ENCODE measurements at places on chromosomes 4 and X.

DNA sequence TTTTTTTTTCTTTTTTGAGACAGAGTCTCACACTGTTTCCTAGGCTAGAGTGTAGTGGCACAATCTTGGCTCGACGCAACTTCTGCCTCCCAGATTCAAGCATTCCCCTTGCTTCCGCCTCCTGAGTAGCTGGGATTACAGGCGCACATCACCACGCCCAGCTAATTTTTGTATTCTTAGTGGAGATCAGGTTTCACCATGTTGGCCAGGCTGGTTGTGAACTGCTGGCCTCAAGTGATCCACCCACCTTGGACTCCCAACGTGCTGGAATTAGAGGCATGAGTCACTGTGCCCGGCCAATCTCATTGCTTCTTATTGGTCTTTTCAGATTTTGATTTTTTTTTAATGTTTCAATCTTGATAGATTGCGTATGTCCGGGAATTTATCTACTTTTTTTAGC is 124.4 kb downstream of the NBDY start:
- no peak for DNase-seq

DNA sequence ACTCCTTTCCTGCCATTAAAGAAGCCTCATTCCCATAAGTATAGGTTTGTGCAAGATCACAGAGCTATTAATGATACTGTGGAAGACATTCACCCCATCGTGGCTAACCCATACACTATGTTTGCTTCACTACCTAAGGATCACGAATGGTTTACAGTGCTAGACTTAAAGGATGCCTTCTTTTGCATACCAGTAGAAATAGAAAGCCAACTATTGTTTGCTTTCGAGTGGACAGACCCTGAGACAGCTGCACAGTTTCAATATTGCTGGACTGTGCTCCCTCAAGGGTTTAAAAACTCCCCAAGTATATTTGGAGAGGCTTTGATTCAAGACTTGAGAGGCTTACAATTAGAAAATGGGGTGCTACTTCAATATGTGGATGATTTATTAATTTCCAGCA is 16.0 kb upstream of the PAPSS1 start:
- DNase-seq: no peak

- DNase-seq: no peak
Observed at GRCh38 chr4:75908555-75908954, 6.3 kb upstream of the PPEF2 start.

DNA sequence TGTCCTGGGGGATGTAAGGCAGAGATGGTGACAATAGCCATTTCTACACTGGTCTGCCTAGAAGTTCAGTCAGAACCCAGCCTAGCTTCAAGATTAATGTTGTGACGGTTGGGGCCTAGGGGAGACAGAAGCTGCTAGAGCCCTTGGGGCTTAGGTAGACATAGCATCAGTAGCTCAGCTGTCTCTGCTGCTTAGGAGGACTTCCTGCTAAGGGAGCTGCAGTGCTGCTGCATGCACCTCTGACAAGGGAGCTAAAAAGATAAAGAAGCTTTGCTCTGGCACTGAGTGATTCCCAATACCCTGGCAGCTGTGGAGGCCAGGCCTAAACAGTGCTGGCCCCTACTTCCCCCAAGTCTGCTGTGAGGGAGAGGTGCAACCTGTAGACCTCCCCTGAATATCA is 116.0 kb downstream of the CT47B1 start:
- DNase-seq: no peak

- DNase-seq: no peak
Observed at GRCh38 chr4:81635739-81636138, 164.0 kb upstream of the RASGEF1B start.

DNA sequence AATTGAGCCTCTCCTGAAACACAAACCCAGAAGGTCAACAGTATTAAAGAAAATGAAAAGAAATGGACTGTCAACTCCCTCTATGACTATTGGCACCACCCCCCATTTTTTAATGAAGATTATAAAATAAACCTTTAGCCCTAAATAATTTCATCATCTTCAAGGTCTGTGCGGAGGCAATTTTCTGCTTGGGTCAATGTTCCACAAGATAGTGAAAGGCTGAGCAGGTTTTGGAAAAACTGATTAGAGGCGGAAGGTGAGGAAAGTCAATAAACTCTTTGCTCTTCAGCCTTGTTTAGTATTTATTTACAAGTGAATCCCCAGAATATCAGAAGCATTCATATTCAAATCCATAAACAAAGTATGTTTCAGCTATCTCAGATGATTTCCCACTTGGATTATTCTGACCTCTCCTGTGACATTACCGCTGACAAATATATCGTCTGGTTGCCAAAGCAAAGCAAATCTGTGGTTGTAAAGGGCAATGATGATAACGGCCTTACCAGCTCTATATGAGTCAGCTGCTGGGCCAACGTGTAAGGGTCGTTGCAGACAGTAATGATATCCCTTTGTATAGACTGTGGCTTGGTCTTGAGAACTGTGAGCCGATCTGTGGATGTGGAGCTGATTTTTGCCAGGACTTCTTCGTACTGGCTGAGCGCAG is 24.0 kb downstream of the RASGEF1B start:
- DNase-seq: no peak

- DNase-seq: no peak
Observed at GRCh38 chr4:147891476-147892115, 159.7 kb downstream of the ARHGAP10 start.

DNA sequence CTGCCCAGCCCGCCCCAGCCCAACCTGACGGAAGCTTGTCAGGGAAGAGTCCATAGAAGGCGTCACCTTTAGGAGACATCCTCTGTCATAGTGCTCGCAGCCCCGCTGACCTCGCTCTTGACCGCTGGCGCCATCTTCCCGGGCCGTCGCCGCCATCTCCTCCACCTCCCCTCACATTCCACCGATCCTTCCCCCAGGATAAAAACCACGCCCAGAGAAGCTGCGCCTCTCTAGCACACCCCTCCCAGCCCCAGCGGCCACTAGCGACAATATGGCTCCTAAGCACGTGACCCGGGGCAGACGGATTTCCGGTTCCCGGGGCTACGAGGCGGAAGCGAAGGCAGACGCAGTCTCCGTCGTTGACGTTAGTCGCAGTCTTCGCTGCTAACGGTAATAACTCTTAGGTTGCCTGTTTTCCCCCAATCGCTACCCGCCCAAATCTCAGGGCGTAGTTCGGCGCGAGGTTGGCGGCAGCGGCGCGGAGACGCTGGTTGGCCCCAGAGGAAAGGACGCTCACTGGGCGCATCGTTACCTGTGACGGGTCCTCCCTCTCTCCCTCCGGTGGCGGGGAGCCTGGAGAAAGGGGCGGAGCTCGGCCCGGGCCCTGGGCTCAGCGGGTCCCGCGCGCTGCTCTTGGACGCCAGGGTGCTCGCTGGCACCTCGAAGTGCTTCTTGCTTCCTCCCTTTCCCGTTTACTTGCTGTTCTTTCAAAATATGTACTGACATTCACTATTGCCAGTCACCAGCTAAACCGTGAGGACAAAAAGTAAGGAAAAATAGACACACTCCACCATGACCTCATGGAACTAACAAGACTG is at the start of the genes RCHY1 and THAP6:
Gene RCHY1 (minus strand): TSS at position 273 of the 818 bp plus-strand sequence. CDS start 117 bp downstream, at position 156.
Gene THAP6 (plus strand): TSS at position 343 of the 818 bp plus-strand sequence. CDS start 980 bp downstream, outside the sequence.
- DNase-seq: peak; percentile 86

- DNase-seq: peak; percentile 49
Observed at GRCh38 chr4:37562592-37562991, 123.6 kb downstream of the RELL1 start.

- no peak for DNase-seq
Observed at GRCh38 chr4:137198791-137199190, 333.5 kb downstream of the PCDH18 start.

DNA sequence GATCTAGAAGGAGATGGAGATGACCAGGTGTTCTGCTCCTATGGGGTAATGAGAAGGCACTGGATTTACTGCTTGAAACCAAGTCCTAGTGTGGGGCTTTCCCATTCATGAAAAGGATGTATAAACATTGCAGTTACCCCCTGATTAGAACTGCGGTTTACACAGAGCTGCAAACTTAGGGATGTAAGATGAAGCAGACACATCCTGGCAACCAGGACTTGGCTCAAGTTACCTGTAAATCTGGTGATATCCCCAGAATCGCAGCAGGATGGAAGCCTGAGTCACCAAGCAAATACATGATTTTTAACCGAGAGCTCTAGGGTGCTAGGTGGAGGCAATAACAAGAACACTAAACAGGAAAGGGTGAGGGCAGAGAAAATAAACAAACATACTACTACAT is 178.6 kb upstream of the MAMLD1 start:
- DNase-seq: no peak

- no peak for DNase-seq
Observed at GRCh38 chrX:74506317-74507115, 85.2 kb downstream of the SLC16A2 start.

GRCh38 chr4:109296527-109296926 is 5.9 kb downstream of the COL25A1 start:
- DNase-seq: peak; percentile 20

DNA sequence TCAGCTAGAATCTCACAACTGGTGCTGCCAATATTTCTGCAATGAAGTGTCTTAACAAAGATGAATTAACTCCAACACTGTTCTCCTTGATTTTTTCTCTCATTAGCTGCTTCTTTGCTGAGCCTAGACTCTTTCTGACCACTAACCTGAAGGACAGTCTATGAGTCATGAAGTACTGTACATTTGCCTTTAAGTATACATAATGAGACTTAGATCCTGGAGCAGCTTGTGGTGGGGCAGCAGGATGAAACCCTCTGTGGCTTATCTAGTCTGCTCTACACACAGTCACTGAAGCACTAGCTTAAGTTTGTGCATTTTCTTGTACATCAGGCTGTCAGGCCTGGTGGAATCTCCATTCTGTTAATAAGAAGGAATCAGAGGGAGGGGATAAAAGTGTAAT is 307.4 kb upstream of the SMIM31 start:
- no peak for DNase-seq

DNA sequence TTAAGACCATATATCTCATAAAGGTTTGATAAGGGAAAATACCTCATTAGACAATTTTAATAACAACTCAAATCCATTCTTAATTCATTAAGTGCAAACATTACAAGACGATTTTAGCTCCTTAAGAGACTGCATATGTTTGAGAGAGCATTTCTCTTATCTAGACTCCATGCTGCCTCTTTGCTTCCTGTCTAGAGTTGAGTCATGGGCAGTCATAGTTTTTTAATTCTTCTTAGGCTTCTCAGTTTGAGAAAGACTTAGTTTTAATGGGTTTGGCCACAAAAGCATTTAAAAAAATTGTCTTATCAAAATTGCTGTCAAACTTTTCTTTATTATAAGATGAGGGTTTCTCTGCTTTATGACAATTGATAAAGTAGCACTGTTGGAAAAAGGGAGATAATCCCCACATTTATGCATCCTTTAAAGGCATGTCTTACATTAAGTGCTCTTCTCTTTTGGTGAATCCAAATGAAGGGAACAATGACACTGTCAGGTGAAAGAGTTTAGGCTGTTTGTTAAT is 713.4 kb downstream of the PCDH18 start:
- no peak for DNase-seq

DNA sequence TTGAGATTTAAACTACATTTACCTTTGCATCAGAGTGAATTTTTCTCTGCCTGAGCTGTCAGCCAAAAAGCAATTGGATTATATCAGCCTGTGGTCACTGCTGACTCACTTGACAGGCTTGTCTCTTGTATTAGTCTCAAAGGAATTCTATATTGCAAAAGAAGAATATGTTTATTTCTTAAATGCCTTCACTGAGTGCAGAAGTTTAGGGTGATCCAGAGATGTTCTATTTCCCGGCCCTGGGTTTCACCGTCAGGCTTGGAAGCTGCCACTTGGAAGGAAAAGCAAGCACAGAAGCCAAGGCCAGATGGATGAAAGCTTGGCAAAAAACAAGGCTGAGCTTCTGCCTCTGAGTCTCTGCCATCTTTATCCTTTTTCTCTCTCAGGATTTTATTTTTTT is 80.9 kb downstream of the FAM114A1 start:
- DNase-seq: peak; percentile 70

DNA sequence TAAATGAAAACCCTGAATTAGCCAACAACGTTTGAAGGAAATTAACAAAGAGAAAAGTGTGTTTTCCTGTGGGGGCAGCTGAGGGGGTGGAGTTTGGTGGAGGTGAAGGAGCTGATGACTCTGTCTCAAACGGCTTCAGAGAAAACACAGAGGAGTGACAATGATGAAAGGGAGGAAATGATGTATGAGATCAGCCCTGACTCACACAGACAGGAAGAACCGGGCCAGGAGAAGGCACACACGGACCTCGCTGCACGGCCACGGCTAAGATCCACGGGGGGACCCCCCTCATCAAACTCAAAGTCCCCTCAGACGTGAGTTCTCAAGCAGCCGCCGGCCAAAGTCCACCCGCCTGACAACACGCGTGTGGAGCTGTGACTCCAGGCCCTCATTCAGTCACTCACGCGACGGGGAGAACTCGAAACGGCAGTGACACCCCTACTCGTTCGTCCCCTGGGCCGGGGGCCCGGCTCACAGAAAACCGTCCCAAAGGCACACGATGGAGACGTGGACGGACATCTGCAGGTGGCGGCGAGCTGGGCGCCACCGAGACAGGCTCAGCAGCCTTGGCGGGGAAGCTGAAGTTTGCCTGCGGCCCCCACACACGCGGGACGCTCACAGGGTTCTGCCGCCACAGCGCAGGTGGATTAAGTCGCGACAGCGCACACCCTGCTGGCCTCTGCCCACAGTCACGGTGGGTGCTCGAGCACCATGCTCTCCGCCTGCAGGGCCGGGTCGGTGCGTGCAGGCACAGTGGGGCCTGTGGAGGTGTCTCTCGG is 28.8 kb downstream of the PPP2R3B start:
- peak; percentile 69 for DNase-seq

GRCh38 chr4:106953036-106953705 is 82.9 kb downstream of the DKK2 start:
- DNase-seq: no peak

DNA sequence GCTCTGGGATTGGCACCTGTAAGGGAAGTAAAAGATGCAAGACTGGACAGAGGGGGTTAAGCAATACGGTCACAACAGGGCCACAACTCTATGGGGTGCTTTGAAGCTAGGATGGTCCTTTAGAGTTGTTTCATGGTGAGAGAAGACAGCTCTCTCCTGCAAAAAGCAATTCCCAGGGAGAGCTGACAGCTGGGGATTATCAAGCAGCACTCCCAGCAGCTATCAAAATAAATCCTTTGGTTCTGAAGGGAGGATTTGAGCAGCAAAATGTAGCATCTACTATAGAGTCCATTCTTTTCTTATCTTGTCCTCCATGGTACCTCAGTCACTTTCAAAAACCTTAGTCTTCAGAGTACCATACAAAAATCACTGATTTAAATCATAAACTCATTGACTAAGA is 35.1 kb upstream of the AP1AR start:
- DNase-seq: no peak

DNA sequence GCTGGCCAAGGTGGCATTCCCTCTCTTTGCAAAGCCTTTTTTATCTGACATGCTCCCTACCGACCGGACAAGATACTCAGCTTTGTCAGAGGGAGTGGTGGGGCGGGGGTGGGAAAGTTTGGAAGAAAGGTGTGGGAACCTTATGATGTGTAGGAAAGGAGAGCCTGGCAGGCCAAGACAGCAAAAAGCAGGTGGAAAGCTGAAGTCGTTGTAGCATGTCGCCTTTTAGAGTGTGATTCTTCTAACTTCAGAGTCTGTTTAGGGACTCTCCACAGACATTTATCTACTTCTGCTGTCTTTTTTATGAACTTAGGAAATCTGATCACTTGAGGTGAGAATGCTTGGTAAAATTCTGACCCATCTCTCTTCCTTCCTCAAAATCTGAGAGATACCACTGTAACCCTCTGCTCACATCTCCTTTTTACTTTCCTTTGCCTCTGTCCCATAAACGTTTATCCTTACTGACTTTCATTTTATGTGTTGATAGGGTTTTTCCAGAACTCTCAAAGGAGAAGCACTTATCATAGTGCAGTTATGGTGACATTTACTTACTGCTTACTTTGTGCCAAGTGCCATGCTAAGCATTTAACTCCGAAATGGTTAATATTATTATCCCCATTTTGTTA is 8.2 kb upstream of the RUFY3 start:
- no peak for DNase-seq

GRCh38 chrX:39869846-39870601 is 227.7 kb downstream of the BCOR start:
- peak; percentile 38 for DNase-seq

Data from HS-5 (cell line).